Activated CD4-positive, alpha-beta T cell treated with anti-CD3 and anti-CD28 coated beads, Interleukin-2, amount 50 U/mL, for 24 hours (primary cell): ENCODE measurements at places on chromosomes 5 and 9.

- no peak for DNase-seq
Measured at GRCh38 chr9:136729926-136730325, 12.8 kb downstream of the LCN10 start.

- DNase-seq: no peak
Measured at GRCh38 chr5:87785554-87786335, 373.0 kb upstream of the CCNH start.

GRCh38 chr9:110900917-110901316 lies 137.4 kb downstream of the LPAR1 start:
- DNase-seq: no peak

GRCh38 chr9:97811533-97812246 lies 41.3 kb upstream of the FOXE1 start:
- no peak for DNase-seq

DNA sequence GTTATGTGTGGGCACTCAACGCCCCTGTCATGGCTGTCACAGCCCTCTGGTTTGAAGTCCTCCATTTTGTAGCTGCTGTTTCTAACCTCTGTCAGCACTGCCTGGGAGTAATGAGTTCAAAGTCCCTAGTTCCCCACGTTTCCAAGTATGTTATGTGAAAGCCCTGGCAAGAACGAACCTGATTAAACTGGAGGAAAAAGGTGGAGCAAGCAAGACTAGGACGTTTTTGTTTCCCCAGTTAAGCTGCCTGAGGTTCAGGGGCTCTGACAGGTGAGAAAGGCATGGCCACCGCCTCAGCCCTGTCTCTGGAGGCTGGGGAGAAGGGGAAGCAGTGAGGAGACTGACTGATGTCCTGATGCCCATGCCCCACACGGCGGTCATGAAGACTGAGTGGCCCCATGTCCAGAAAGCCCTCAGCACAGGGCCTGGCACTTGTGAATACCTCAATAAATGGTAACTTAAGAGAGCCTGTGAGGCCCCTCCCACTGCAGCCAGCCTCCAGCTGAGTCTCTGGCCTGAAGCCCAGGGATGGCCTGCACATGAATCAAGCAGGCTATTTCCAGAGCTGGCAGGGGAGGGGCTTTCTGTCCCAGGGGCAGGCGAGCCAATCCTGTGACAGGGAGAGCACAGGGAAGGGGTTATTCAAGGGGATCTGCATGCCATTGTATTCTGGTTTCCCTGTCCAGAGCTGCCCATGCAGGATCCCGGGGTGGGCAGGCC lies 61.8 kb downstream of the PFDN1 start:
- no peak for DNase-seq

DNA sequence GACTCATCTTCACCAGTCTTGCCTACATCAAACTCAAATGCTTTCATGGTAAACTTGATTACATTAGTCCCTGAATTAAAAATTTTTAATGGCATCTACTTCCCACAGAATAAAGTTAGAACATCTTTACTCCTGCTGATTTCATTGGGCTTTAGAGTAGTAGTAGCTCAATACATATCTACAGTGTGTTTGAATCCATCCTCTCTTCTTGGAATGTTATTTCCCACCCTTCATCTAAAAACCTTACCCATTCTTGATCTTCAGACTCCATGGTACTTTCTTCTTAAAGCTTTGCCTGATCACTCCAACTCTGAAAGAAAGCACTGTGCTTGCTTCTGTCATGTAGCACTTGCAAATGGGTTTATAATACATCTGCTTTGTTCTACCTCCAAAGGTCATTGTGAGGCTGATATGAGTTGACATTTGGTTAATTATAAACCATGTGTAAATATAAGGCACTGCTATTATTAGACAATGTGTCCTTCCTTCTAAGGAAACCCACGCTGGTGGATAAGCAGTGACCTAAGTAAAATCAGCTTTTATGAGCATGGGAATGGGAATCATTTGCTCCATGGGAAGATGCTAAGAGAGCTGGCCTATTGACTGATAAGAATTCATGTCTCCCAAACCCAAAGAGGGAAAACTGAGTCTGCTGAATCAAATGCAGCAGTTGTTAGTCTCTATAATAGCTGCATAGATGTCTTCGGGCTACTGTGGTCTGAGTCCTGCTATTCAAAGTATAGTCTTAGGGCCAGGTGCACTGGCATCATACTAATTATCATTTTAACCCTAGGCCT lies 7.5 kb upstream of the PRLR start:
- no peak for DNase-seq

- no peak for DNase-seq
Measured at GRCh38 chr5:93831449-93831848, 90.0 kb upstream of the POU5F2 start.
